Central memory CD4-positive, alpha-beta T cell (primary cell): ENCODE measurements at places on chromosomes 7 and 10.

GRCh38 chr10:70985824-70986622 is 97.7 kb upstream of the PCBD1 start:
- no peak for DNase-seq

GRCh38 chr7:8389593-8390261 is 43.7 kb upstream of the NXPH1 start:
- DNase-seq = no peak

DNA sequence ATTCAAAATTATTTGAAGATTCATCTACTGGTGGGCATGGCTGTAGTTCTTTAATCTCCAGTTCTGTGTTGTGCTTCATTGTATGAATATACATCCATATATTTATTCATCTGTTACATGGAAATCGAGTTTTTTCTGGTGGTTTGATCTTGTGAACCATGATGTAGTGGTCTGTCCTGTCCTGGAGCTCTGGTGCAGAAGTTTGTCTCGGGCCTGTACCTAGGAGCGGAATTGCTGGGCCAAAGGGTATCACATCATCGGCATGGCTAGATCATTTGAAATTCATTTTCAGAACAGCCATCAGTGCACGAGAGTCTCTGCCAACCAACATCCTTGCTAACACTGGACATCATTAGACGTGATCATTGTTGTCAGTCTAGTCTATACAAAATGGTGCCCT is 107.0 kb downstream of the ELFN1 start:
- DNase-seq = no peak

DNA sequence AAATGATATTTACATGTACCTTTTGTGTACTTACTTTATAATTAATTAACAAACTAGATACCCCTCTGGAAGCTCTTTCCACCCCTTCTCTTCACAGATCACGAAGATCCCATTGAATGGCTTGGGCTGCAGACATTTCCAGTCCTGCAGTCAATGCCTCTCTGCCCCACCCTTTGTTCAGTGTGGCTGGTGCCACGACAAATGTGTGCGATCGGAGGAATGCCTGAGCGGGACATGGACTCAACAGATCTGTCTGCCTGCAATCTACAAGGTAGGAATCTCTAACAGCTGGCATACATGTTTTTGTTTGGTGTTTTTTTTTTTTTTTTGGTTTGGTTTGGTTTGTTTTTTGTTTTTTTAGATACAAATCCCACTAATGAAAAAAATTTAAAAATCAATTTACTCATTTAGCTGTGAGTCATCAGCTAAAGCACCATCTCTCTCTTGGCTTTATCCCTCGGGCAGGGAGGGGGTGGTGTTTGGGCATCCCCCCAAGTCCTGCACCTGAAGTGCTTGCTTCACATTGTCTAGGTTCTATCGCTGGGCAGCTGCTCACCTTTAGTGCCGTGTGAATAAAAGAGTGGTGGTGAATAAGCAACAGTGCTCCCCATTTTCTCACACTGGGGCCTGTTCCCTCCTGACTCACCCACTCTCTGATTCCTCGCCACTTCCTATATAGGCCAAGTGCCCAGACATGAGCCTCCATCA is 68.9 kb downstream of the MET start:
- no peak for DNase-seq

DNA sequence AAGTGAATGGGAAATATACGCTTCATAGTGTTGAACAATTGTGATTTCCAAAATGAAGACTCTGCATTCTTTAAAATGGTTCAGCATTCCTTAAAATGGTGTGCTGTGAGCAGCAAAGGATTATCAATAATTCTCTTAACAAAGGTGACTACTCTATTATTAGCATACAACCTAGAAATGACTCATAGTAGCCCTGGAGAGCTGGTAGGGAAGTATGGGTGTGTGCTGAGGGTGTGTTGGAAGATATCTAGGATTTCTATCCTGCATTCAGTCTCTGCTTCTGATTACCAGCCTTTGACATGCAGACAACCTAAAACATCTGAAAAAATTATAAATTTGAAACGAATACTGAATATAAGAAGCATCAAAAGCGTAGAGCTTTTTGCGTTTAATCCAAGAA is 72.5 kb downstream of the SEMA3D start:
- no peak for DNase-seq

DNA sequence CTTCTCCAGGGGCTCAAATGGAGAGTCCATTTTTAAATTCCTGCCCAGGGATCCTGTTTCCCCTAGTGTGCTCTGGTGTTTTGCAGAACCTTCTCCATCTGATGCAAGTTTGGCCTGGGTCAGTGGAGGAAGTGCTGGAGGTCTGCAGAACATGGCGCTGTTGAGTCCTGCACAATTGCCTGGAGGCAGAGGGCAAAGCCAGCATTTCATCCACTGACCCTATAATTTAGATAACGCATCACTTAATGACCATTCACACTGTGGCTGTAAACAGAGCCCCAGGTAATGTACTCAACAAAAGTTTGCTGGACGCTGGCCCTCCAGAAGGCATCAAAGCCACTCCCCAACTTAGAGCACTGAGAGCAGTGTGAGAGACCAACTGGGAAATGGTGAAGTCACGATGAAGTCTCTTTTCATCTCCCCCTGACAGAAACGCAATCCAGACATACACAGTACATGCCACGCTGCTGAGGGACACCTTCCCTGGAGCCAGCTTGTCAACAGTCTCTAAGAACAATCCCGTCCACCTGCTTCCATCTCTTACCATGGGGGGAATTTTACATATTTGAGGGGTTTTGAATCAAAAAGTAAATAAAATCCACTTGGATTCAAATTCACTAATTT is 13.4 kb downstream of the C10orf71 start:
- no peak for DNase-seq

DNA sequence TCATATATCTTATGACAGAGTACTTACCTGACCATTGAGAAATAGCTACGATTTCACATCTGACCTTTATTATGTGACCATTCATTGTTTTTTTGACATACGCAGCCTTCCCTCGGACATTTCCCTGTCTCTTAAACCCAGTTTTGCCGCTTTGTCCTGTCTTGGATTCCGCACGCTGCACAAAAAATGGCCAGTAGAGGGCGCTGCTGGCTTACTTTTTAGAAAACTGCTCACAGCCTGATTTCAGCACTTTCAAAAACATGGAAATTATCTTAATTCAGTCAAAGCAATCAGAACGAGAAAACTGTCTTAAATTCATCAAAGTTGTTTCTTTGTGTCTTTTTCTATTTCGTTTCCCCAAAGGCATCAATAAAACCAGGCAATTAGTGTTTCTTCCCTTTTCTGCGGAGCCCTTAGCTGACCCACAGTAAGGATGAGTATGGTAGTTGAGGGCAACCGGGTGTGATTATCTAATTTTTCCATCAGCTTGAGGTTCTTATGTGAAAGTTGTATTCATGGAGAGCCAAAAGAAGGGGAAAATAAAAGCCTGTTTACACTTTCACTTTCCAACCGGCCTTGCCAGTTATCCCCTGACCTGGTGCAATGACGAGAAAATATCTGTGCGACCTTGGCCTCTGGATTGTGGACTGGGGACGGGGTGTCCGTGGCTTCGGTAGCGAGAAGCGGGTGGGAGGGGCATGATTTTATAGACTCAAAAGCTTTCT is 144.4 kb downstream of the DYNC1I1 start:
- peak; percentile 41 for DNase-seq

GRCh38 chr10:70743430-70743788 is 41.8 kb downstream of the TBATA start:
- no peak for DNase-seq

GRCh38 chr10:95295031-95295755 is 4.4 kb upstream of the PDLIM1 start:
- no peak for DNase-seq

GRCh38 chr10:86693721-86694369 is 25.5 kb downstream of the LDB3 start:
- peak; percentile 16 for DNase-seq

- DNase-seq = no peak
These were observed 35.6 kb downstream of the TAF3 start for GRCh38 chr10:7853890-7854289.
